ENCODE measurements at places on chromosomes 6 and 20.

- no peak for DNase-seq
Measured at GRCh38 chr6:97437087-97437486, 154.1 kb upstream of the MMS22L start.

DNA sequence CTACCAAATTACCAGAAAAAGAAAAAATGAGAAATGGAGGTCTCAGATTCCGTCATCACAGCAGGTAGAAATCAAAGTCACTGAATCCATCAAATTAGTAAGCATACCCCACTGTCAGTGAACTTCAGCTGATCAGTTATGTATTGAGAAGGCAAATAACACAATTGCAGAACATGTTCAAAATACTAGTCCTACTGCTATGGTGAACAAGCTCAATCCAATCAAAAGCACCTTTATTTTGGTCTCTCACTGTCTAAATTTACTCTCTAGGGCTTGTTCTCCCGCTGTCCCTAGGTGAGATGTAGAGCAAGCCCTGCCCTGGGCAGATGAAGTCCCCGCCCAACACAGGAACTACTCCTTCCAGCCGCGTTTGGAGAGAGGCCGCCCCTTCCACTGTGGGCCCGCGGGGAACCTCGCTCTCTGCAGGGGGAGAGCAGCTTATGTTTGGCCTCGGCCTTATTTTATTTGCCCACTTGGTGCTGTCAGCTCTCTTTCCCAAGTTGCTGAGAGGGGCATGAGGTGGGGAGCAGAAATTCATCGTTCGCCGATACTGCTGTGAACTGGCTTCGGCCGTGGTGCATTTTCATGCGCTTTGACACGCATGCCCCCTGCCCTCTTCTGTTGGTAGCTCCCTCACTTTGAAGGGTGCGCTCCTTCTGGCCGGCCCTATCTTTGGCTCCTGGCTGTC is 14.3 kb upstream of the MAP1LC3A start:
- DNase-seq, result no peak

DNA sequence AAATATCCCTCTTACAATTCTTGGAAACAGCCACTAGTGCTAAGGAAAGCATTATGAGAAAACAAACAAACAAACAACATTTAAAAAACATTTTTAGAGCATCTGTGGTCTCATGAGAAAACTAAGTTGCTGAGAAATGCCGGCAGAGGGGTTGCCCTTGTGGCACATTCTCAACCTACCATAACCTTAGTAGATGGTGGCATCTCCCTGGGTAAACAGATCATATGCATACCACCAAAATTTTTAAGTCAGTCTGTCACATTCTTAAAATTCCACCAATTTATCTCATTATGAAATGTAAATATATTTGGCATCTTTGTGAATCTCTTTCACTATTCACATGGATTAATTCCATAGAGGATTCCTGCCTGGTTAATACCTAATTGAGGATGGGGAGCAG is 575.7 kb upstream of the MARCKS start:
- DNase-seq, result no peak

DNA sequence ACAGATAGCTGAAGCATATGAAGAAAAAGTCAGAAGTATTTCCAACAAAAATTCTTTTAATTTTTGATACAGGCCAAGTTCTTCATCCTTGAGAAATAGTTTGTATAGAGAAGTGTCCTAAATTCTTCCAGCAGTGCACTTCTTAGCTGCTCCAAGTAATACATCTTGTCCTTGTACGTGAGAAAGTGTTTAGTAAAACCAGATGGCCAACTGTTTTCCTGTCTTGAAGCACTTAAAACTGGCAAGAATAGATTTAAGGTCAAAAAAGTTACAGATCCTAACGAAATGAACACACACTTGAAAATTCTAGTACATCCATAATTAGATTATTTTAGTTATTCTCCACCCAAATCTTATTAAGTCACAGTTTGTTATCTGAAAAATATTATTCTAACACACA is 52.2 kb upstream of the HSF2 start:
- no peak for DNase-seq

GRCh38 chr6:39808964-39809363 is 16.8 kb downstream of the DAAM2 start:
- no peak for DNase-seq

GRCh38 chr6:118295336-118295735 is 252.8 kb upstream of the PLN start:
- no peak for DNase-seq

- no peak for DNase-seq
Measured at GRCh38 chr20:57849121-57849520, 139.3 kb upstream of the PMEPA1 start.

DNA sequence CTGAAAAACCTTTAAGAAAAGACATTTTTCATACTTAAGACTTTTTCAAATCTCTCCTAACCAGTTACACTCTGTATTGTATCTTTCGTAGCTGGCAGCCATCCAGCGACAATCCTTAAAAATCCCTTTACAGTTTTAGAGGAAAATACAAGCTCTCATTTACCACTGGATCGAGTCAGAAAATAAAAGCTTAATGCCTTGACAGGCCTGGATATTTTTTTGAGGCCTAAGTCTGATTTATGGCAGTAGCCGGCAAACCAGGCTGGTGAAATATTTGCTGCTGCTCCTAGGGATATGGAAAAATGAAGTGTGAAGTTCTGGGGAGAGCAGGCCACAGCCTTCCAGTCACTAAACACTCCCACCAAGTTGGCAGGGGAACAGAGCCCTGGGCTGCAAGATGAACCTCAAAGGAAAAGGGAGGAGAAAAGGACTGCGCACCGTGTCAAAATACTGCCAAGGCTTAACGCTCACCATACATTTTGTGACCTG is 213.0 kb upstream of the SUPT3H start:
- no peak for DNase-seq

Measured in NK-92 treated with Interleukin-12 subunit alpha and Interleukin-12 subunit beta, amount 100 ng/mL, for 24 hours (cell line).